ENCODE measurements at places on chromosomes 7 and 10. TPM values are rescaled to one million over a fixed set of nuclear protein-coding genes. Genes with fewer than 3 reads are reported as not detected.

GRCh38 chr7:55150709-55151451 is 132.1 kb downstream of the EGFR start:
- no peak for DNase-seq
- no peak overlapping the region for H3K27ac ChIP-seq
- peaks cover 38% of the 10 kb centered on the region for H3K27me3 ChIP-seq
- H3K4me3 ChIP-seq: no peak overlapping the region
- no peaks in the 10 kb centered on the region for H3K4me1 ChIP-seq

DNA sequence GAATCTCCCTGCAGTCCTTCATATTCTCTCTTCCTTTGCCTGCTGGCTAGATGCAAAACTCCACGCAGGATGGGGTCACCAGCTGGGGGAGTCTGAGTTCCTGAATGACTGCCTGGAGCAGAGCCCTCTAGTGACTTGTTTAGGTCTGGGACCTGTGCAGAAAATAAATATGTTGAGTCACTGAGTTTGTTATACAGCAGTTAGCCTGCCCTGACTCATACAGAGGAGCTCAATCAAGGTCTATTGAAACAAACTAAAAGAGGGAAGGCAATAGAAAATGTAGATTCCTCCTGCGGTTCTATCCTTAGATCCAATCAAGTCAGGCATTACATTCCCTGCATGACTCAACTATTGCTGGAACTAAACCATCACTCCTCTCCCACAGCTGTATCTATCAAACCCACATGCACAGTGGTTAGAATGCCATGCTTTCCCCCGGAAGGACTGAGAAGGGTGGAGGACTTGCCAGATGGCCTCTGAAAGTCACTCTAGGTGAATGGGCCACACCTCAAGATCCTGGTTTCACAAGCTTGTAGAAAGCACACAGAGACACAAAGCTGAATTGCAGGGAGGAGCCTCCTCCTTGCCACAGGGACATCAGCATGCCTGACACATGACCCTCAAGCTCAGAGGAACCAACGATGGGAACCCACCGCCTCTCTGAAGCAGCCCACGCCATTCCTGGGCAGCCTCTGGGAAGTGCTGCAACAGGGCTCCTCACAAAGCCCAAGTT is 73.9 kb downstream of the SH3PXD2A start:
- peaks cover 2% of the 10 kb centered on the region for H3K36me3 ChIP-seq
- H3K4me3 ChIP-seq: no peak overlapping the region
- no peak overlapping the region for H3K27ac ChIP-seq
- H3K27me3 ChIP-seq: peaks cover 45% of the 10 kb centered on the region
- peaks cover 8% of the 10 kb centered on the region for H3K4me1 ChIP-seq

GRCh38 chr7:93232673-93233018 is 480 bp downstream of the VPS50 start:
- H3K4me3 ChIP-seq: peak overlapping the region; percentile 99
- no peak for DNase-seq
- peaks cover 8% of the 10 kb centered on the region for H3K4me1 ChIP-seq
- no peaks in the 10 kb centered on the region for H3K36me3 ChIP-seq

- H3K27me3 ChIP-seq: peaks cover 27% of the 10 kb centered on the region
- peaks cover 6% of the 10 kb centered on the region for H3K4me1 ChIP-seq
- no peak for DNase-seq
- no peaks in the 10 kb centered on the region for H3K36me3 ChIP-seq
- no peak overlapping the region for H3K4me3 ChIP-seq
- H3K27ac ChIP-seq: no peak overlapping the region
Measured at GRCh38 chr7:45140827-45141226, 16.8 kb upstream of the RAMP3 start.

BLNK gene
- total RNA-seq: not detected

- peaks cover 1% of the 10 kb centered on the region for H3K27me3 ChIP-seq
- no peak overlapping the region for H3K27ac ChIP-seq
- DNase-seq: no peak
- no peaks in the 10 kb centered on the region for H3K4me1 ChIP-seq
- no peaks in the 10 kb centered on the region for H3K36me3 ChIP-seq
- H3K4me3 ChIP-seq: no peak overlapping the region
Measured at GRCh38 chr10:130652964-130653578, 516.9 kb downstream of the GLRX3 start.

DNA sequence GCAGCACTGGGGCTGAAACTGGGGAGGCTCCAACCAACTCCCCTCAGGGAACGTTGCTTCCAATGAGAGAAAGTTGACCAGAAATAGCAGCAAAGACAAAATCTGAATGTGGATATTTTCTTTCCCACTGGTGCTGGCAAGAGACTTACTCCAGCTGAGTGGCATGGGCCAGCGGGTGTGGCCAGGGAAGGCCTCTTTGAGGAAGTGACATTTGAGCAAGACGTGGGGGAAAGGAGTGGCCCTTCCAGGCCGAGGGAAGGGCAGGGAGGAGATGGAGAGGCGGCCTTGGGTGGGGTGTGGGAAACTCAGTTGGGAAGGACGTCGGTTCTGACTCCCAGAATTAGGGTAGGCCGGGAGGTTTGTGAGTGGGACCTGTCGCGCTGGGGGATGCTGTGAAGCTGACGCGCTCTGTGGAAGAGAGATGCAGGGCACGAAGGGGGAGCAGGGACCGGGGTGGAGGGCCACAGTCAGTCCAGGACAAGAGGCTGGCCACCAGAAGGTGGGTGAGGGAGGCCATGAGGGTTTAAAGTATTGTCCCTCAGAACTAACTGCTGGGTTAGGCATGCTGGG is 96.7 kb upstream of the IKZF1 start:
- no peaks in the 10 kb centered on the region for H3K27me3 ChIP-seq
- no peaks in the 10 kb centered on the region for H3K36me3 ChIP-seq
- H3K27ac ChIP-seq: peak overlapping the region; percentile 96
- peaks cover 75% of the 10 kb centered on the region for H3K4me1 ChIP-seq

SORCS1 gene
- not detected for total RNA-seq

DNA sequence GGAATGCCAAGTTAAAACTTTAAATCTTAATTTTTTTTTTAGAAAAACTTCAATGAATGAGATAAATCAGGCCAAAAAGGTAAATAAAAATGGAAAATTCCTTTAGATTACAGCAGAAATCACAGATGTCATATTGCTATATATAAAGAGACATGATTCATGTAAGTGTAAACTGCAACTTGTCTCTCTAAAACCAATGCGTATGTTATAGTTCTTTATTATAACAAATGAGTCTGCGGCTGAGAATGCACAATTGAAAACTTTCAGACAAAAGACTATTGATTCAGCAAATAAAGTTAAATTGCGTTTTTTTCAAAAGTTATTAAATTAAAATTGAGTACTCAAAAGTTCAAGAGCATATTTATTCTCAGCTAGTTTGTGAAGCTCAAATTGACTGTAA is 425.3 kb downstream of the PARD3 start:
- no peak overlapping the region for H3K27ac ChIP-seq
- DNase-seq: no peak
- H3K4me3 ChIP-seq: no peak overlapping the region

DNA sequence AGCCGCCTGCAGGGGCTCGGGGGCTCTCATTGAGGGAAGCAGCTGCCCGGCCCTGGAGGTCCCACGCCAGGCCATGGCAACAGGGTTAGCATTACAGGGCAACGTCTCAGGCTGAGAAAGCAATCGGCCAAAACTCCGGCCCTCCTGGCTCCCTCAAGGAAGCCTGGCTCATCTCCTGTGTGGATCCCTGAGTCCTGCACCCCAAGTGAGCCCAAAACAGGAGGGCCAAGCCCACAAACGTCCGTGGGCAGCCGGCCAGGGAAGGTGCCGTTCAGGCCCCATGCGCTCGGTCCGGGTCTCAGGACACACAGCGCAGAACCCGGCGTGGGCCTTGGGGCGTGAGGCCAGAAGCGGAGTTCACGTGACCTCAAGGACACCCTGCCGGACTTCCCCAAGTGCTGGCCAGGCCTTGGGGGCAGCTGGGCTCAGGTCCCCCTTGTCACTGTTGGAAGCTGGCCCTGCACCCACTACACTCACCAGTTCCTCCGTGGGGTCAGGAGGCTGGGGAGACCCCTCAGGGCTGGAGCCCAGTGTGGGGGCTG is 8.0 kb upstream of the PWWP2B start:
- H3K27me3 ChIP-seq: no peaks in the 10 kb centered on the region
- H3K4me1 ChIP-seq: peaks cover 8% of the 10 kb centered on the region
- no peaks in the 10 kb centered on the region for H3K36me3 ChIP-seq
- H3K27ac ChIP-seq: no peak overlapping the region
- no peak for DNase-seq

ANKRD30A gene
- total RNA-seq: not detected

OPALIN gene
- total RNA-seq: not detected

DNA sequence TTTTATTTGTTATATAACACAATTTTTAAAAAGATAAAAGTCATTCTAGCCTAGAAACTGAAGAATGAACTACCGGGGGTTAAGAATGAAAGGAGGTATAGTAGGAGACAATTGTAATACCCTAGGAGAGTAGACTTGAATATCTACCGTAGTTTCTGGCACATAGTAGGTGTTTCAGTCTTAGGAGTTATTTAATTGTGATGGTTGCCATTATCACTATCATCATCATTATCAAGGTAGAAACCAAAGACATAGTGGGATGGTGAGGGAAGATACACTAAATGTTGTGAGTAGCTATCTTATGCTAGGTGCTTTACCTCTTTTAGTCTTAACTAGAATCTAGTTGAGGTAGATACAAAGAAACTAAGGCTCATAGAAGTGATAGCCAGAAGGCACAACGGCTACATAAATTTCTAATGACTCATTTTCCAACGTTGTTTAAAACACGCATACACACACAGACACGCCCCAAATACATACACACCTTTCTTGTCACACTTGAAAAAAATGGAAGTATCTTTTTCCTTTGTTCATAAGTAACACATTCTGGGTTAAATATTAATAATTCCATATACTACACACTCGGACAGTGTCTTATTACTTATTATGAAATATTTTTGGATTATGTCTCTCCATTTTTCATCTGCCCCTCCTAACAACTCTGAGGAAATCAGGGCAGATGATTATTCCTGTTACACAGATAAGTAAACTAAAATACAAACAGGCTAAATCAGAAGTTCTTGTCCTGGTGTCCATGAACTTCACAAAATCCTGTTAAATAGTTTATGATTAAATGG is 2.0 kb upstream of the ANLN start:
- H3K27me3 ChIP-seq: no peaks in the 10 kb centered on the region
- peak overlapping the region; percentile 57 for H3K27ac ChIP-seq
- DNase-seq: no peak
- no peak overlapping the region for H3K4me3 ChIP-seq
- H3K36me3 ChIP-seq: no peaks in the 10 kb centered on the region

DNA sequence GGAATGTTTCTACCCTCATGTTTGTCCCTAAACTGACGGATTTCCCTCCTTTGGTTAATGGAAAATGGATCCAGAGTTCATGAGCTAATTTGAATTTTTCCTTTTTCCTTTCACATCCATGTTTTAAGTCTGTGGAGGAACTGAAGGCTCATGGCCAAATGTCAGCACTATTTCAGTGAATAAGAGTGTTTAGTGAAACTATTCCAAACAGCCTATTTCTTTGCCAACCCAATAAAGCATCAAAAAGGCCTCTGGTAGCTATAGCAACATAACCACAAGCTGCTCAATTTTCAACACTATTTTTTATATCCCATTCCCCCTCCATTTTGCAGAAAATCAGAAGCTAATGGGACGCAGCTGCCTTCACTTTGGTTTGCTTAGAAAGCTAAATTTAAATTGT is 1454.1 kb downstream of the GATA3 start:
- H3K36me3 ChIP-seq: no peaks in the 10 kb centered on the region
- DNase-seq: no peak
- H3K4me1 ChIP-seq: no peaks in the 10 kb centered on the region

LRGUK gene
- 0.57 TPM for total RNA-seq

DNA sequence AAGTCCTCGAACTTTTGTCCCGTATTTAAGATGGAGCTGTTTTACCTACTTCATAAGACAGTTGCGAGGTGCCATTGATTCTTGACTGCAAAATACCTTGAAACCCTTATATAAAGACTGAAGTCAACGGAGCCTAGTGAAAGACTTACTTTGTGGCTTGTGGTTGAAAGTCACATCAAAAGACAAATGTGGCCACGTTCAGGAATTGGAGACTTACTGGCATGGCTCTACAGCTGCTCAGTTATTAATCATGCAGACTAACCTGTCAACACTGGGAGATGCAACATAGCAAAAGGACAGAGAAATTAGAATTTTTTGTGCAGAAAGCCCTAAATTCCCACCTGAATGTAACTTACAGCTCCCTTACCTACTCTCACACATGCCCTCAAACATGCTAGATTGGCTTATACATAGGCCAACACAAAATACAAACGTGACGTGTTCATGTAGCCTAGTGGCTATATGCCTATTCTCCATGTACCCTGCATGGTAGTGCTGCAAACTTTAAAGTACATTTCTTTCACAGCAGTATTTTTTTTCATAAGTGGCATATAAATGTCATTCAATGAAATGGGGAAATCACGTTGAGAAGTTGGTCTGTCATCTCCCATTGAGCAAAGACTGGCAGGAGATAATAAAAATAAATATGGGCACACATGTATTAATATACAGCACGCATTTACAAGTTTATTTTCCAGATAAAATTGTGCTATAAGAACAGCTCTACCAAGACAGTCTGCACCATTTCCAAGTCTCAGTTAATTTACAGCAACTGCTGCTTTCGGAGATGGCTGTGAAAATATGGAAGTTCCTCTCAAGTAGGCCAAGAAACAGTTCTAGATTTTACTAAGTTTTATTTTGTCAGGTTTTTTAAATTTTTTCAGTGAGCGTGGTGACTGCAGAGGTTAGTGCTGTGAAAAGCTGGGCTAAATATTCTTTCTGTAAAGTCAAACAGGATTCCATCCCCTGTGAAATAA is 170.4 kb upstream of the C7orf33 start:
- no peak for DNase-seq
- H3K27me3 ChIP-seq: peaks cover 45% of the 10 kb centered on the region
- no peak overlapping the region for H3K27ac ChIP-seq
- H3K4me3 ChIP-seq: no peak overlapping the region
- H3K36me3 ChIP-seq: peaks cover 2% of the 10 kb centered on the region

- DNase-seq: no peak
- H3K27me3 ChIP-seq: peaks cover 71% of the 10 kb centered on the region
- H3K36me3 ChIP-seq: peaks cover 2% of the 10 kb centered on the region
- H3K4me1 ChIP-seq: peaks cover 2% of the 10 kb centered on the region
Measured at GRCh38 chr10:1733720-1734119, 3.6 kb downstream of the ADARB2 start.

- H3K4me3 ChIP-seq: no peak overlapping the region
- no peak overlapping the region for H3K27ac ChIP-seq
- peaks cover 8% of the 10 kb centered on the region for H3K4me1 ChIP-seq
- DNase-seq: no peak
Measured at GRCh38 chr7:128796327-128796726, 4.6 kb downstream of the CCDC136 start.
